ENCODE measurements at places on chromosomes 12 and 14. TPM values are rescaled to one million over a fixed set of nuclear protein-coding genes. Genes with fewer than 3 reads are reported as not detected.

Gene NEMP1
- 14.9 TPM for total RNA-seq

Gene ACVRL1
- 1.4 TPM for total RNA-seq

Gene POTEG
- total RNA-seq: not detected

Gene ETFBKMT
- 20.9 TPM for total RNA-seq

- no peak for DNase-seq
Measured at GRCh38 chr14:94412671-94413638, 24.6 kb upstream of the SERPINA1 start.

Gene ANO4
- not detected for total RNA-seq

GRCh38 chr12:32051511-32052211 lies 55.0 kb upstream of the BICD1 start:
- peak; percentile 93 for DNase-seq

Gene ENDOU
- not detected for total RNA-seq

Gene SLCO1A2
- total RNA-seq: not detected

Gene CACNB3
- total RNA-seq: 13.9 TPM

Data from MG63 (cell line).